Stimulated activated naive B cell treated with anti-CD40 and anti-IgM and Interleukin-4, amounts not matched to agents 10 μg/mL and 1 μg/mL and 100 μg/mL, for 72 hours (primary cell): ENCODE measurements at places on chromosomes 2 and 18.

GRCh38 chr2:132384491-132385151, 32.0 kb upstream of the GPR39 start:
- no peak for DNase-seq
- H3K4me1 ChIP-seq, result peaks cover 14% of the 10 kb centered on the region
- H3K27ac ChIP-seq, result no peak overlapping the region
- no peaks in the 10 kb centered on the region for H3K27me3 ChIP-seq

DNA sequence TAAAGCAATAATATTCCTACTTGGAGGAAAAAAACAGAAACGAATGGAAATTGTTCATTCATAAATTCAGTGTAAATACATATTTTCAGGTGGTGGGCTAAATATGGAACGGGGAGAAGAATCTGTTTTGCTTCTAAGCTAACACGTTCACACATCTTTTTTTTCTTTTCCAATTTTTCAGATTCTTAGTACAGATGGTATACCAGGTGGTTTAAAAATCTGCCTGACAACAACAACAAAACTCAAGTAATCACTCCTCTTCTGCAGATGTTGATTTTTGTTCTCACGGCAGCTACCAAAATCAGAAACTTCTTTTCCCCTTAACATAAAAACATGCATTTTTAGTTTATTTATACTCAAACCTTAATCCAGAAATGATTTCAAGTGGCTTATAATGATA, 164.8 kb upstream of the SYT4 start:
- H3K4me1 ChIP-seq, result no peaks in the 10 kb centered on the region
- H3K36me3 ChIP-seq, result no peaks in the 10 kb centered on the region
- no peak overlapping the region for H3K27ac ChIP-seq
- H3K27me3 ChIP-seq, result no peaks in the 10 kb centered on the region
- H3K4me3 ChIP-seq, result no peak overlapping the region

- H3K36me3 ChIP-seq, result peaks cover 29% of the 10 kb centered on the region
- no peaks in the 10 kb centered on the region for H3K27me3 ChIP-seq
- H3K4me3 ChIP-seq, result peak overlapping the region; percentile 81
- no peak for DNase-seq
Measured at GRCh38 chr2:134136731-134137130, 117.1 kb upstream of the MGAT5 start.

GRCh38 chr2:193966590-193966989, 1690.4 kb upstream of the SLC39A10 start:
- H3K27ac ChIP-seq, result no peak overlapping the region
- no peaks in the 10 kb centered on the region for H3K27me3 ChIP-seq
- H3K4me1 ChIP-seq, result no peaks in the 10 kb centered on the region

- DNase-seq, result no peak
- H3K27me3 ChIP-seq, result no peaks in the 10 kb centered on the region
- H3K27ac ChIP-seq, result no peak overlapping the region
- H3K4me1 ChIP-seq, result peaks cover 5% of the 10 kb centered on the region
- H3K36me3 ChIP-seq, result peaks cover 19% of the 10 kb centered on the region
Measured at GRCh38 chr2:28219758-28220368, 172.8 kb upstream of the FOSL2 start.

DNA sequence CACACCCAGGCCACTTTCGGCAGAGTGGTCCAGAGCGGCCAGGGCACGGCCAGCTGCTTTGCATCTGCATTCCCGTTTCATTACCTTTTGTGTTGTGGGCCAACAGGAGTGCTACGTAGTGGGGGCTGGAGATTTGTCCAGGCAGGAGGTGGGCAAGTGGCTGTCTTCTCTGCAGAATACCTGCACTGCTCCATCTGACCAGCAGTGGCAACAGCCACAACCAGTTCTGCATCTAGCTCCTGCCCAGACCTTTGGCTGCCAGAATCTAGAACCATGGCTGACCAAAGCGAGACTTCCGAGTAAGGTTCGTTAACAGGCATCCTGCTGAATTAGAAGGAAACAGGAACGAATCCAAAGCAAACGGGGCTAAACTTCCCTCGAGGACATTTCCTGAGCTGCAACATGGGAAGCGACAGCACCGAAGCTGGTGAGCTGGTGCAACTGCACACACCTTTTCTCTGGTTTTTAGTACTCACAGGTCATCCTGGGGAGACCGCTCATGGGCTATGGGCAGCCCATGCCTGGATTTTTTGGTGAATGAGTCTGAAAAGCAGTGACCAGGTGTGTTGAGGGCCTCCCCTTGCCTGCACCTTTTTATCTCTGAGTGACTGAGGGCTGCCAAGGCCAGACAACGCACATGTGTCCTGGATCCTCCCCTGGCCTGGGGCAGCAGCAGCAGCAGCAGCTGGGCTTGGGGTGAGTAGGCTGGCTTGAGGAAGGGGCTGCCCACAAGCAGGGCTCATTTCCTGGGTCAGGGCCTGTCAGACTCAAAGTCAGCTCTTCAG, 10.5 kb downstream of the GDF7 start:
- DNase-seq, result no peak
- peaks cover 39% of the 10 kb centered on the region for H3K4me1 ChIP-seq
- peaks cover 12% of the 10 kb centered on the region for H3K36me3 ChIP-seq
- peak overlapping the region; percentile 22 for H3K4me3 ChIP-seq
- H3K27me3 ChIP-seq, result peaks cover 9% of the 10 kb centered on the region

- DNase-seq, result no peak
- peak overlapping the region; percentile 57 for H3K27ac ChIP-seq
- peaks cover 27% of the 10 kb centered on the region for H3K27me3 ChIP-seq
- no peaks in the 10 kb centered on the region for H3K4me1 ChIP-seq
Measured at GRCh38 chr2:238596571-238597551, 170.1 kb downstream of the ASB1 start.

- H3K36me3 ChIP-seq, result no peaks in the 10 kb centered on the region
- H3K27ac ChIP-seq, result no peak overlapping the region
- H3K4me1 ChIP-seq, result no peaks in the 10 kb centered on the region
- DNase-seq, result no peak
- no peaks in the 10 kb centered on the region for H3K27me3 ChIP-seq
Measured at GRCh38 chr2:66414896-66415295, 20.0 kb upstream of the MEIS1 start.
